T-helper 22 cell (primary cell): ENCODE measurements at places on chromosomes 7 and 10.

- DNase-seq: no peak
These were observed 249.6 kb upstream of the PTER start for GRCh38 chr10:16187161-16187560.

GRCh38 chr7:115678086-115678982, 352.2 kb downstream of the TFEC start:
- DNase-seq: no peak

- DNase-seq: no peak
These were observed 5.5 kb downstream of the IL15RA start for GRCh38 chr10:5971886-5972285.

- DNase-seq: no peak
These were observed 60.9 kb downstream of the ST7 start for GRCh38 chr7:117014099-117014656.

GRCh38 chr7:884191-885003, 8.0 kb downstream of the GET4 start:
- DNase-seq: no peak

GRCh38 chr10:110353244-110354119, 48.8 kb upstream of the SMNDC1 start:
- DNase-seq: peak; percentile 39

DNA sequence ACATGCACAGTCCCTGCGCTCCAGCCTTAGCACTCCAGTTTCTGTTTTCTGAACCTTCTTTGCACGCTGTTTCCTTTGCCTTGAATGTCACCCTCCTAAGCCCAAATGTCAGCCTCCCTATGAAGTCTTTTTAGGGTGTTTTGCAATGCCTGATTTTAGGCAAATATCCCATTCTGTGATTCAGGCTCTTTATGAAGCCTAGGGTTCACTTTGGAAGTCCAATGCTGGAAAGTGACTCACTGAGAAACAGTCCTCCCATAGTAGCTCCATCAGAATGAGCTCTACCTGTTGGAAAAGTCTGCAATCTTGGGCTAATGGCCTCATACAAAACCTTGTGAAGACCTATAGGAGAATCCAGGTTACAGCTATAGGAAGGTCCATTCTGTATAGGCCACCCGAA, 5.3 kb downstream of the LAMB4 start:
- DNase-seq: no peak

- no peak for DNase-seq
These were observed 562.9 kb upstream of the POT1 start for GRCh38 chr7:125492521-125492920.

GRCh38 chr10:37035853-37036252, 89.5 kb upstream of the ANKRD30A start:
- no peak for DNase-seq

- DNase-seq: no peak
These were observed 101.5 kb downstream of the ARHGAP22 start for GRCh38 chr10:48503293-48503911.

GRCh38 chr10:110286841-110287240, 17.9 kb downstream of the SMNDC1 start:
- DNase-seq: no peak

GRCh38 chr10:112679392-112679791, 232.4 kb downstream of the VTI1A start:
- DNase-seq: no peak

DNA sequence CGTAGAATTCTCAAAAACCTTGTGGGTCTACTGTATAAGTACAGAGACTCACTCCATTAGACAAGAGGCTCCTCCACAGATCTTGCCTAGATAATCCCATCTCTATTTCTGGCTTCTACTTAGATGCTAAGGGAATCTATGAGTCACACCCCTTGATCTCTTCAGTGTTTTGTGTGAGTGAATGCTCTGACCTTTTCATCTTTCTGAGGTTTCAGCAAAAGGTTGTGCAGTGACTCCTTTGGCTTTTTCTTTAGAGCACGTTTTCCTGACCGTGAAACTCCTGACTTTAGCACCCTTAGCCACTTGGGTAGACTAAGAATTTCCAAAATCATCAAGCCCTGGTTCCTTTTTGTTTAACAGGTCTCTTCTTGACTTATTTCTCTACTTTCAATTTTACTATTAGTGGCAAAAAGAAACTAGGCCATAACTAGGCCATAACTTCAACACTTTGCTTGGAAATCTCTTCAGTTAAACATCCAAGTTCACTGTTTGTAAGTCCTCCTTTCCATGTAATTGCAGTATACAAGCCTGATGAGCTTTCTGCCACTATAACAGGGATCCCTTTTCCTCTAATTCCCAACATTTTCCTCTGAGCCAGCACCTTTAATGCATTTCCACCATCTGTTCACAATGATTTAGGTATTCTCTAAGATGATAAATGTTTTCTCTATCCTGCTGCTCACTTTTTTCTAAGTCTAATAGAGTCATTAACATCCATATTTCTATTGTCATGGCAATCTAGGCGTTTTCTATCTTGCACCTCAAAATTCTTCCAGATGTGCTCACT, 19.4 kb downstream of the COPG2 start:
- no peak for DNase-seq

DNA sequence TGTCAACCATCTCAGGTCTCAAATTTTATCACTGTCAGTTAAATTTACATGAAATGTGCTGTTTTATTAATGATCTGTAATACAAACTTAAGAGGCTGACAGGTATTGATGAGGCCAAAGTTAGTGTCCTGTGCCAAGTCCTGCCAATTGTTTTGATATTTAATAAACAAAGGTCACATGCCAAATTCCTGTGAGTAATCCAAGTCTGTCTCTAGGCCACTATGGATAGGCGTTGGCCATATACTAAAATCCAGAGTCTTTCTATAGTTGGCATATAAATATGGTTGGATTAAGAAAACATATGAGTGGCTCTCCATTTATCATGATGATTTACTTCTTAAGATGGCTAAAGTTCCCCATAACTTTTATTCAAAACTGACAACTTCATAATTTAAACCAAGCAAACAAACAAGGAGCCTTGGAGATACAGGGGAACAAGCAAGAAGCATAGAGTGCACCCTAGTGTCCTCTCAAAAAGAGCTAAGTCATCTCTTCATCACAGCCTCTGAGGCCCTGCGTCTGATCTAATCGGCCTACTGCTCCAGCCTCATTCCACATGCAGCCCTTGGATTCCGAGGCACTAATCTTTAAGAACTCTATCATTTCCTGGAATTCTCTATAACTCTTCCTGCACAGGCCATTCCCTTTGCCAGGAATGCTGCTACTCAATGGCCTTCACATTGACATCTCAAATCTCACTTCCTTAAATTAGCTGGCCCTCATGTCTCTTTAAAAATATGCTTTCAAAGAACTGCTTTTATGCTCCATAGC, 32.7 kb upstream of the NRCAM start:
- DNase-seq: no peak

DNA sequence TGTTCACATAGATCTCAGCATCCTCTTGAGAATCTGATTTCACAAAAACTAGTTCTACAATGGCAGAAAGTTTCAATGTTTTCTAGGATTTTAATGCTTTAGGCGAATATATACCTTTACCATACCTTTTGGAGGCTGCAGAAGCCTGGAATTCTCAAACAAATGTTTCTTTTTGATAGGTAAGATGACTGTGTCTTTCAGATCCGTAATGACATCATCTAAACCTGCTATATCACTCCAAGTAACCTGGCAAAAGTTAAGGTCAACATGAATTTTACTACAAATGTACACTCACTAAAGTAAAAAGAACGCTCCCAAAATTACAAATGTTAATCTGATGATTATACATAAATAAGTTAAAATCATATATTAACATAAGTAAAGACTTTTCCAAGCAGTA, 27.8 kb downstream of the ATAD1 start:
- no peak for DNase-seq

DNA sequence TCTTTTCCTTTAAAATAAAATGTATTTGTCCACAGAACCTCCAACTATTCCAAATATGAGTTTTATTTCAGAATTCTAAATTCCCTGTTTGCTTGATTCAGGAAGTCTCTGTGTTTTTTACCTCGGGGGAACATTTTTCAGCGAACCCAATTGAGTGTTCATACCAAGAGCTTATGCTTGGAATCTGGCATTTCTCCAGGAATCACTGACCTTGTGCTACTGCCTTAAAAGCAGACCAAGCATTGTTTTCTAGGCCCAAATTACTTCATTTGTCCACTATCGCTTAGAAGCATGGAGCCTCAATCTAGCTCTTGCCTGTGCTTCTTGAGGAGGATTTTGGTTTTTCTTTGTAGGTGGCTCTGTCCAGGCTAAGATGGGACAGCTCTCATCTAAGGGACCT, 59.4 kb downstream of the EBLN1 start:
- DNase-seq: no peak

GRCh38 chr7:143316492-143316891, 581 bp downstream of the CLCN1 start:
- no peak for DNase-seq
